NCI-H524 (cell line): ENCODE measurements at places on chromosomes 6 and 20.

- DNase-seq: no peak
Measured at GRCh38 chr6:30641048-30641447, 5.9 kb upstream of the C6orf136 start.

DNA sequence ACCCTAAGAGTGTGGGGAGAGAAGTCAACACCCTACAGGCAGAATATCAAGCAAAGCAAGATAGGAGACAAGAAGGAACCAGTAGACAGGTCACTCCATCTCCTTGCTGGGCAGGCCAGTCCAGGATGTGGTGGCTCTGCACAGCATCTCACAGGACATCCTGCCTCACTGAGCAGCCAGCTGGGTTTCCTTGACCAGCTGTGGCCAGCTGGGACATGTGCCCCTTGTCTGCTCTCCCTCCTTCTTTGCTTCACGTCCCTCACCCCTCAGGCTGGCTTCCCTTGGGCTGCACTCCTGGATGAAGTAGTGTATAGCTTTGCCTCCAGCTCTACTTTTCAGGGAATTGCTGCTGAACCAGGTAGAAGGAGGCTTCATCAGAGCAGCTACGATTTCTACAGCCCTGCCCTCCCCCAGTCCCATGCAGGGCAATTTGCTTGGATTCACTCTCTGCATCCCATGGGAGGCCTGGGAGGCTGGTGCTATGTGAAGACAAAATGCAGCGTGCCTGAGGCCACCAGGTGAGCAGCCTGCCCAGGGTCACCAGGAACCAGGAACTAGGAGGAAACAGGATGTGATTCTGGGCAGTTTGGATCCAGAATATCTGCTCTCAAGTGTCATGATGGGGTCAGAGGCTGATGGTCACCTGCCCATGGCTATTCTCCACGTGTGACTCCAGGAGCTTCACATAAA lies 110.0 kb upstream of the PMEPA1 start:
- DNase-seq: no peak

DNA sequence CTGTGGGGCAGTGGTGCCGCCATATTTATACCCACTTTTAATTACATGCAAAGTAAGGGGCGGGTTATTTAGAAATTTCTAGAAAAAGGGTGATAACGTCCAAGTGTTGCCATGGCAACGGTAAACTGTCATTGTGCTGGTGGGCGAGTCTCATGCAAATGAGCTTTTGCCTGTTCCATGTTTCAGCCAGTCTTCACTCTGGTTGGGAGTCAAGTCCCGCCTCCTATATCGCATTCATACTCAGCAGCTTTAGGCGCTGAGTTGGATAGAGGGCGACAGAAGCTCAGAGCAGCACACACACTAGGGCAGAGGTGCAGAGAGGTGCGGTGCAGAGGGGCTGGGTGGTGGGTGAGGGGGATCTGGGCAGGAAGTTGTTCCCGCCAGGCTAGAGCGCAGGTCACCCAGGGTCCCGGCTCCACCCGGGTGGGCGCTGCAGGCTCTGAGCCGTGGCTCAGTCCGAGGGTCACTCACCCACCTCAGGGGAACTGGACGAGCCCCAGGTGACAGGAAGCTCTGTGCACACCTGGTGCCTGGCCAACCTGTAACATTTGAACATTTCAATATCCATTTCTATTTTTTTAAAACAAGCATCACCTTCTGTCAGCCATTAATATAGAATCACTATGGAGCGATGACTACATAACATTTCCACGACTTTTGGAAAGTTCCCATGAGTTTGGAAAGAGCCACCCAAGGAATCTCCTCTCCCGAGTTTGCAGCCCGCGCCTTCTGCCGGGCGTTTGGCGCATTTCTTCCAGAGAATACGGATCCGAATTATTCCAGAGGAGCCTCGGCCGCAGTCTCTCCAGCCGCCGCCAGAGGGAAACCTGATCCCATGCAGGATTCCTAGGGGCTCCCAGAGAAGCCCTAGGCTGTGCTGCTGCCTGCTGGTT lies 89.1 kb upstream of the PHACTR3 start:
- peak; percentile 61 for DNase-seq

GRCh38 chr6:149545258-149545753 lies 537 bp downstream of the PPIL4 start:
- peak; percentile 57 for DNase-seq

GRCh38 chr6:147603392-147604081 lies 95.0 kb downstream of the SAMD5 start:
- DNase-seq: no peak

GRCh38 chr6:15547400-15547799 lies 115.4 kb downstream of the DTNBP1 start:
- DNase-seq: no peak

DNA sequence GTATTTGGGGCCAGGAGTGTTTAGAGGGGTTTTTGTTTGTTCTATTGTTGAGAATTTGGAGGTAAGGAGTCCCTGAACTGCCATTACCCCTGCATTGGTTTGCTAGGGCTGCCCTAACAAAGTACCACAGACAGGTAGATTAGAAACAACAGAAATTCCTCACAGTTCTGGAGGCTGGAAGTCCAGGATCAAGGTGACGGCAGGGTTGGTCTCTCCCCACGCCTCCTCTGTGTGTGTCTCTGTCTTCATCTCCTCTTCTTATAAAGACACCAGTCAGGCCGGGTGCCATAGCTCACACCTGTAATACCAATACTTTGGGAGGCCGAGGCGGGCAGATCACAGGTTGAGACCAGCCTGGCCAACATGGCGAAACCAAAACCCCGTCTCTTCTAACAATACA lies 97.1 kb upstream of the FAM8A1 start:
- DNase-seq: no peak

DNA sequence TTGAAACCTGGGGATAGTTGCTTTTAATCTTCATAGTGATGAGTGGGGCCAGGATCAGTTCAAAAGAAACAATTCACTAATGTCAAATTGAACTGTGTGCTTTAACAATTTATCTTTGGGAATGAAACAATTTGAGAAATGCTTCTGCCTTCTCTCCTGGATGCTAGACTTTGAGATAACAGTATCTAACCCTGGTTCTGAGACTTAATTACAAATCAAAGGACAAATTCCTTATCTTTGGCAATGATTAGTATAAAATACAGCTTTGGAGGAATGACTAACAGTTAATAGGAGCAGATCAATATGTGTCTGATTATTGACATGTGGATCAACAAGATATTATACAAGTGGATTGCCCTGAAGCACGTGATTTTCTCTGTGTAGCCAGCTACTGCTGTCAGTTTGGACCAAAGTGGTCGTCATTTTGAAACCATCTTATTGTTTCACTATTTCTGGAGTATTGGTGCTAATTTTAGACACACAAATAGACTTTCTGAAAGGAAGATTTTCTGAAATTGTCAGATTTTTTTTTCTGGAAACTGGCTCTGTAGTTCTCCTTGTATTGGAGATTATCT lies 6.2 kb upstream of the FLRT3 start:
- DNase-seq: no peak

DNA sequence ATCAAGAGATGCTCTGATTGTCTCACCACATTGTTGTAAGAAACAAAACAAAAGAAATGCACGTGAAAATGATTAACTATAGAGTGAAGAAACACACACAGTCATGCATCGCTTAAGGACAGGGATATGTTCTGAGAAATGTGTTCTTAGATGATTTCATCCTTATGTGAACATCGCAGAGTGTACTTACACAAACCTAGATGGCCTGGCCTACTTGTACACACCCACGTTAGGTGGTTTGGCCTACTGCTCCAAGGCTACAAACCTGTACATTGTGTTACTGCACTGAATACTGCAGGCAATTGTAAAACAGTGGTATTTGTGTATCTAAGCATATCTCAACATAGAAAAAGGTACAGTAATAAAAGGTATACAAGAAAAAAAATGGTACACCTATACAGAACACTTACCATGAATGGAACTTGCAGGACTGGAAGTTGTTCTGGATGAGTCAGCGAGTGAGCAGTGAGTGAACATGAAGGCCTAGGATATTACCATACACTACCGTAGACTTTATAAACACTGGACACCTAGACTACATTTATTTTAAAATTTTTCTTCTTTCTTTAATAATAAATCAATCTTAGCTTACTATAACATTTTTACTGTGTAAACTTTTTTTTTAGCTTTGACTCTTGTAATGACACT lies 48.6 kb downstream of the FKBP5 start:
- no peak for DNase-seq

DNA sequence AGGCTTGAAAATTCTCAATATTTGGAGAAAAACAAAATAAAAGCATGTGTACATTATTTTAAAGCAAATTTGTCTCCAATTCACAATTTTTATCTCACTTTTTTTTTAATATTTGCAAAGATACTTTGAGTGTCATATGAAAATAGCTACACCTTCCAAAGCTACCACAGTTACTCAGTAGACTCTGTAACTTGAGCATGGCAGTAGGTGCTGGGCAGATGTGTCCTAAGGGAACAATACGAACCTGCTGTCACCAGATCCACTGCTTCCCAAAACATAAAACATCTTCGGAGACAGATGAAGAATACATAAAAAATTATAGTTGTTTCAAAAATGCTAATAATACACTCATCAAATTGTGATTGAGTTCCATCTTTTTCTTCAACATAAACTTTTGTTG lies 10.6 kb downstream of the WDR27 start:
- DNase-seq: no peak

DNA sequence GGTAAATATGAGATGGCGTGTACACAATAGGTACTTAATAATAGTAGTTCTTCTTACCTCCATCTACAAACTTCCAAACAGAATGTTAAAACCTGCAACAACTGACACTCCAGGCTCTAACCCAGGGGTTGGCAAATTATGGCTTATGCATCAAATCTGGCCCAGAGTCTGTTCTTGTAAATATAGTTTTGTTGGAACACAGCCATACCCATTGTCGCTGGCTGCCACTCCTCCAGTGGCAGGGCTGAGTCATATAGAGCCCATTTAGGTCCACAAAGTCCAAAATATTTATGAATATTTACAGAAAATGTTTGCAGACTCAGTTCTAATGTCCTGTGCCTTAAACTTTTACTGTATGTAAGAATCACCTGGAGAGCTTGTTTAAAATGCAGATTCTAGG lies 69.9 kb upstream of the BTBD3 start:
- no peak for DNase-seq
